Activated CD8-positive, alpha-beta memory T cell treated with anti-CD3 and anti-CD28 coated beads, Interleukin-2, amount 50 U/mL, for 4 hours (primary cell): ENCODE measurements at places on chromosomes 5 and 9.

GRCh38 chr5:43400082-43400481 lies 12.1 kb downstream of the CCL28 start:
- DNase-seq = no peak

DNA sequence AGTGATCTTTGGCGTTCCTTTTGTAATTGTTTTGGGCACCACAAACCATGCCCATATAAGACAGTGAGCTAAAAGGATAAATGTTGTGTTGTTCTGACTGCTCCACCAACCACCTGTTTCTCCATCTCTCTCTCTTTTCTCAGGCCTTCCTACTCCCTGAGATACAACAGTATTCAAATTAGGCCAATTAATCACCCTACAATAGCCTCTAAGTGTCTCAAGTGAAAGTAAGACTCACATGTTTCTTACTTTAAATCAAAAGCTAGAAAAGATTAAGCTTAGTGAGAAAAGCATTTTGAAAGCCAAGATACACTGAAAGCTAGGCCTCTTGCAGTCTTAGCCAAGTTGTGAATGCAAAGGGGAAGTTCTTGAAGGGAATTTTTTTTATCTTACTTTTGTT lies 268.8 kb upstream of the NREP start:
- no peak for DNase-seq

DNA sequence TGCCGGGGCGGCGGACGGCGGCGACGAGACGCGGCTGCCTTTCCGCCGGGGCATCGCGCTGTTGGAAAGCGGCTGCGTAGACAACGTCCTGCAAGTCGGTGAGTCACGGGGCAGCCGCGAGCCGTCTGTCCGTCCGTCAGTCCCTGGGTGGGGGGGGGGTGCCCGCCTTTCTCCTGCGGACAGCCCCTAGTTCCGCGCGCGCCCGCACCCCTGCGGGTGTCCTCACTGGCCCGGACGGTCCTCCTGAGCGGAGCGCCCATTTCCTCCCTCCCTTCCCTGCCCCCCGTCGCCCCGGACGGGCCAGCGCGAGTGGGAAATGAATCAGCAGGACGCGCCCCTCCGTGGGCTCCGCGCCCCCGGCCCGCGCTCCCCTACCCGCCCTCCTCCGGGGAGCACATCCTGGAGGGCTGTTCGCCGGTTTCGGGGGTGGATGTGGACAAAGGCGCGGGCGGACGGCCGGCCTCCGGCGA lies 828 bp downstream of the ZSWIM6 start:
- peak; percentile 36 for DNase-seq

DNA sequence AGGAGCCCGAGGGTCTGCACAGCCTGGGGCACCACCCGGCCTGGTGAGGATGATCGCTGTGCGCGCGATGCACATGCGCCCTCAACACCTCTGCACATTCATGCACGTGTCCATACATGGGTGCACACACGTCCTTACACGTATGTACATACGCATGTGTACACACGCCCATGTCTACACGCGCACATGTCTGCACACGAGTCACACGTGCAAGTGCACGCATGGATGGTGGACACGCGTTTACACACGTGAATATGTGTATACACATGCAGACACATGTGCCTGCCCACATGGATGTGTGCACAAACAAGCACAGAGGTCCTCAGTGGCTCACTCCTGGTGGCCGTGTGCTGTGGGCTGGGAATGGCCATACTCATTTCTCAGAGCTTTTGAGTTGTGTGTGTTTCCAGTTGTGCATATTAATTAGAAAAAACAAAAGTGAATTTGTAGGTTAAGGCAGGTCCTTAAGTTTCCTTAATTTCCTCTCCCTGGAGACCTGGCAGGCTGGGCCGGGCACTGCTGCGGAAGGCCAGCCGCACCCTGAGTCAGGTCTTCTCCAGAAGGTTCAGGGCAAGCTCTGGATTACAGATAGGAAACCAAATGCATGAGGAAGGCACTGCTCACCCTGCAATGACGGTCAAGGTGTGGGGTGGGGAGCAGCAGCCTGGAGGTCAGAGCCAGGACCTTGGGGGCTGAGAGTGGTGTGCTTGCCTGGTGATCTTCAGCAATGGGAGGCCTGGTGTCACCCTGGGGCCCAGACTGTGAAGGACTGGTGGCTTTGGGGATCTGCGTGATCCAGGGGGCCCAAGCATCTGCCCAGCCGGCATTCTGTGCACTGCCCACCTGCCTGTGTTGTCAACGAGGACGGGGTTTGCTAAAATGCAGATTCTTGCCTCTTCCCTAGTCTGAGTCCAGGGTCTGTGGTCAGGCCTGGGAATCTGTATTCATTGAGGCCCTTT lies 1.3 kb upstream of the RNU6ATAC start:
- DNase-seq = peak; percentile 41

DNA sequence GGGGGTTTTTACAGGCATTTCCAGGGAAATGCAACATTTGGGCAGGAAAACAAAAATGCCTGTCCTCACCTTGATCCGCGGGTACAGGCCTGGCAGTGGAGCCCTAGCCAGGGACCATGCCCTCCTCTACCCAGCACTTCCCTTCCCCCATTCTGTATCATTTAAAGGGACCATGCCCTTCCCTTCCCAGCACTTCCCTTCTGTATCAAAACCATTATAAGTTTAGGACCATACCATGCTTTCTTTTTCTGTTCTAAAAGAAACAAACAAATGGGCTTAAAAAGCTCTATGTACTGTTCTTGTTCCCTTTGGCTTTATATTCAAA lies 166.9 kb upstream of the ZNF608 start:
- no peak for DNase-seq
